Activated naive CD8-positive, alpha-beta T cell treated with anti-CD3 and anti-CD28 coated beads, Interleukin-2, amount 10 ng/mL, durations not matched to agents 7 days and 5 days (primary cell): ENCODE measurements at places on chromosomes 5 and 9. TPM values are rescaled to one million over a fixed set of nuclear protein-coding genes. Genes with fewer than 3 reads are reported as not detected.

OBP2B gene
- total RNA-seq = not detected

OR1Q1 gene
- total RNA-seq = 0.33 TPM

CEL gene
- total RNA-seq = 2.3 TPM

IL5 gene
- not detected for total RNA-seq

IFNA4 gene
- total RNA-seq = not detected

SLC1A1 gene
- 0.11 TPM for total RNA-seq

KIF12 gene
- total RNA-seq = not detected

SPATA6L gene
- 1.0 TPM for total RNA-seq

BSPRY gene
- 9.6 TPM for total RNA-seq

- DNase-seq = no peak
- H3K36me3 ChIP-seq = no peaks in the 10 kb centered on the region
- H3K27ac ChIP-seq = no peak overlapping the region
- no peaks in the 10 kb centered on the region for H3K4me1 ChIP-seq
These were observed 17.4 kb upstream of the PLEKHG4B start for GRCh38 chr5:74503-75109.

DNA sequence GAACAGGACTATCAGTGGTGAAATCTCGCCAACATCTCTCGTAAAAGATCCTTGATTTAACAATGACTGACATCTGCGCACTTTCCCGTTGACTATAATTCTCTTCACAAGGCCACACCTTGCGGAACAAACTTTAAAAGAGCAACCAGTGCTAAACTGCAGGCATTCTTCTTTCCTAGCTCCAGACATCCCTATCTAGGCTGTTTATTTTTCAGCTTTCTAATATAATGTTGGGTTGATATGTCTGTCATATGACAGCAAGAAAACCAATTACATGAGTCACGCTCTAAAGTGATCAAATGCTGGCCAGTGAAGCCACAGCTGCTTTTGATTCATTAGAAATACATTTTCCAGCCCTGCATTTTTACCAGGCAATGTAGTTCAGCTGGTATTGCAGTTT, 162.5 kb downstream of the ELAVL2 start:
- H3K27ac ChIP-seq = no peak overlapping the region
- no peak for DNase-seq
- H3K4me3 ChIP-seq = no peak overlapping the region
- H3K27me3 ChIP-seq = no peaks in the 10 kb centered on the region

- no peaks in the 10 kb centered on the region for H3K27me3 ChIP-seq
- DNase-seq = no peak
- H3K4me3 ChIP-seq = no peak overlapping the region
These were observed 92.0 kb downstream of the OTULIN start for GRCh38 chr5:14756478-14756877.

DNA sequence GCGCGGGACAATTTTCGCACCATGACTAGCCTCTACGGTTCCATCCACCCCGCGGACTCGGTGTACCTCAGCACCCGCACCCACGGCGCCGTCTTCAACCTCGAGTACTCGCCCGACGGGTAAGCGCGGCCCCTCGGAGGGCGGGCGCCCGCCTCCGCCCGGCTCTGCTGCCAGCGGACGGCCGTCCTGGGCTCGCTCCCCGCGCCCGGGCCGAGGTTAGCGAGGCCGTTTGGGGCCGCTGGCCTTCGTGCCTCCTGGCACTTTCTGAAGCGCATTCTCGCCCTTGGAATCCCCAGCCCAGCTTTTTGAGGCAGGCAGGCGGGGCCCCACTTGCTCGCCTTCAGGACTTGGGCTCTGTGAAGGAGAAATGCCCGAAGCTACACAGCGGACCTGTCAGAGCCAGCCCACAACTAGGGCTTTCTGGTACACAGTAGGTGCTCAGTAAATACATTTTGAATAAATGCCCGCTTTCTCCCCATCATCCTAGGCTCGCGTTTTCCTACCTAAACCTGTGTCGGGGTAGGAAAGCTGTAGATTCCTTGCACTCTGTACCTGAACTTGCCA, 772 bp downstream of the DCAF10 start:
- peaks cover 34% of the 10 kb centered on the region for H3K4me1 ChIP-seq
- H3K4me3 ChIP-seq = peak overlapping the region; percentile 91
- H3K36me3 ChIP-seq = peaks cover 16% of the 10 kb centered on the region

GRCh38 chr5:118467103-118467502, 521.2 kb downstream of the DTWD2 start:
- H3K36me3 ChIP-seq = no peaks in the 10 kb centered on the region
- no peaks in the 10 kb centered on the region for H3K4me1 ChIP-seq
- H3K4me3 ChIP-seq = no peak overlapping the region
- no peak overlapping the region for H3K27ac ChIP-seq
- no peak for DNase-seq

GRCh38 chr5:31767335-31768031, 128.6 kb downstream of the PDZD2 start:
- peaks cover 2% of the 10 kb centered on the region for H3K27me3 ChIP-seq
- H3K4me1 ChIP-seq = no peaks in the 10 kb centered on the region
- no peaks in the 10 kb centered on the region for H3K36me3 ChIP-seq
- DNase-seq = no peak
- H3K27ac ChIP-seq = no peak overlapping the region

GRCh38 chr9:83449166-83449565, 89.0 kb downstream of the FRMD3 start:
- H3K27me3 ChIP-seq = no peaks in the 10 kb centered on the region
- DNase-seq = no peak
- H3K27ac ChIP-seq = no peak overlapping the region
- no peak overlapping the region for H3K4me3 ChIP-seq

GRCh38 chr5:124728331-124728967, 18.0 kb downstream of the ZNF608 start:
- no peaks in the 10 kb centered on the region for H3K36me3 ChIP-seq
- H3K27me3 ChIP-seq = peaks cover 16% of the 10 kb centered on the region

- DNase-seq = no peak
- peaks cover 13% of the 10 kb centered on the region for H3K27me3 ChIP-seq
- H3K27ac ChIP-seq = no peak overlapping the region
- H3K4me3 ChIP-seq = no peak overlapping the region
These were observed 473.6 kb upstream of the TNC start for GRCh38 chr9:115591584-115591984.

DNA sequence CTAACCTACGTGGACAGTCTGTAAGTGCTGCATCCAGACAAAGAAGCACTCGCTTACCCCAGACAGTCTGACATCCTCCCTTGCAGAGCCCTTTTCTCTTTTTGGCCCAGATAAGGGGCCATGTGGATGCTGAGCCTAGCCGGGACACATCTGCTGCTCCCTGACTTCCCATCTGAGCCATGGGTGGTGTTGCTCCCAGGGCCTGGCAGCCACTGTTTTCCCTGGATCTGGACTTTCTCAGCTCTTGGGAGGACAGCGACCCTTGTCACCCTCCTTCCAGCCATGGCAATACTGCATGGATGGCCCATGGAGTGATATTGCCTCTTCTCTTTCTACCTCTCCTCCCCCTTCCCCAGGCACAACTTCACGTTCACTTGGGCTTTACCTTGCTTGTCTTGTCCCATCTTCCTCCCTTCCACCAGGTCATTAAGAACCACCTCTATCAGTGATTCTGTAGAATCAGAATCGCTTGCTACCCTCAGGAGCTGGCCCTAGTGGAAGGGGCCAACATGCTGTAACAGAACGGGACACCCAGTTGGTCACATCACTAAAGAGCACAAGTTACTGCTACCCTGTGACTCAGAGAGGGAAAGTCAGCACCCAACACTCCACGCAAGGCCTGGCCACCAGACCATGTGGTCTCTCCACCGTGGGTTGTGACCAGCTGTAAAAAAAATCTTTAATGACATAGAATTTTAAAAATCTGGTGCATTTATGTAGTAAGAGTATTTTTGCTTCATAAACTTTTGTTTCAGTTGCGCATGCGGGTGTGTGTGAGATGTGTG, 4.4 kb downstream of the NEURL1B start:
- H3K36me3 ChIP-seq = peaks cover under 1% of the 10 kb centered on the region
- H3K27me3 ChIP-seq = peaks cover 30% of the 10 kb centered on the region

DNA sequence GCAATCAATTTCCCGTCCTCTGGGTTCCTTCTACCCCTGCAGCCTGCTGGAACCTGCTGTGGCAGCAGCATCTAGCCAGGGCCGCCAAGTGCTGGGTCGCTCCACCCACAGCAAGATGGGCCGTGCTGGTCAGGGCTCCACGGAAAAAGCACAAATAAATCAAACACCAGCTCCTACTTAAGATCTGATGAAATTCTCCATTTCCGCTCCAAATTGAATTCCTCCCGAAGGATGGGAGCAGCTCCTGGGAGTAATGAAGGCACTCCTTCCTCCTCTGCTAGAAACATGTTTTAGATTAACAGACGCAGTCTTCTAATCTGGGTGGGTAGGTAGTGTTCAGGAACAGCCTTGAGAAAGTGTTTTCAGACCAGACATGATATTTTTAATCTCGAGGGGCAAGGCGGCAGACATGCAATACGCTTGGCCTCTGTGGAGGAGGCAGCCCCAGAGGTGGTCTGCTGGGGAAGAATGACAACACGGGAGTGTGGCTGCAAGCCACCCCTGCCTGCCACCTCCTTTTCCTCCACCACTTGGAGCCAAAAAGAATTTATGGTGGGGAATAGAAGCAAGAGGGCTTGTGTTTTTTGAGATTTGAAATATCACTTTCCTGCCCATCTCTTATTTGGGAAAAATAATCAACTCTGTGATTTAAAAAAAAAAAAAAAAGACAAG, 194.1 kb downstream of the AOPEP start:
- no peak overlapping the region for H3K4me3 ChIP-seq
- DNase-seq = no peak
- no peak overlapping the region for H3K27ac ChIP-seq
- no peaks in the 10 kb centered on the region for H3K36me3 ChIP-seq
- H3K4me1 ChIP-seq = no peaks in the 10 kb centered on the region

DNA sequence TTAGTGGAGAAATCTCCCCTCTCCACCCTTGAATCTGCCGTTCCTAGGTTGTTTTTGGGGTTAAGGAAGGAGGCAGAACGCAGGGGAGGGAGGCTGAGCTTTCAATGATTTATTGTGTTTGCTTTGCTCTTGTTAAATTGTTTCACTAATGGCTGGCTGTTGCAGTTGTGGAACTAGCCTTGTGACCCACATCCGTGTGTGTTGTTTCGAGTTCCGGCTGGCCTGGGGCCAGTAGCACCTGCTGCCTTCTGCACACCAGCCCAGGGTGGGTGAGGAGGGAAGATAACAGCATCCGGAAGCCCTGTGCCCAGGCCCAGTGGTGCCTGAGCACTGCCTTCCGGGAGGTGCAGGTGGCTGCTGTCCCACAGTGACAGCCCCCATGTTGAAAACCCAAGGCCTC, 3.6 kb downstream of the ERGIC1 start:
- peak overlapping the region; percentile 89 for H3K4me3 ChIP-seq
- peak overlapping the region; percentile 89 for H3K27ac ChIP-seq
- peak; percentile 63 for DNase-seq
- H3K27me3 ChIP-seq = no peaks in the 10 kb centered on the region
- peaks cover 36% of the 10 kb centered on the region for H3K4me1 ChIP-seq
- H3K36me3 ChIP-seq = peaks cover 10% of the 10 kb centered on the region

DNA sequence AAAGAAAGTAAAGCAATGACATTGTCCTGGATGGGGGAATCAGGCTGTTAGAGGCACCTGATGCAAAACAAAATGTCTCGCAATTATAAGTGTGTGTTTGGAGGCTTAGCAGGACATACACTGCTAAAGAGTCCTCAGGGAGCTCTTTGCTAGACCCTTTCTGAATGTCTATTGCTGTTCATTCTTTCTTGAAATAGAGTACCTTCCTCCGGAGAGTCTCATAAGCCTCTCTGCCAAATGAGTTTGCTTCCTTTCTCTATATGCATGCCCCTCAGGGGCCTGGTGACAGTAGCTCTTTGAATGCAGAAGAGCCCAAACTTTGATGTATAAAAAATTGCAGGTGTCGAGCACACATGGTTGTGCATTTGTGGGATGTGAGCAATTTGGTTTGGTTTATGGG, 26.4 kb upstream of the ADAMTSL1 start:
- H3K36me3 ChIP-seq = no peaks in the 10 kb centered on the region
- no peak for DNase-seq
- H3K4me3 ChIP-seq = no peak overlapping the region
- no peaks in the 10 kb centered on the region for H3K4me1 ChIP-seq

GRCh38 chr9:93378276-93378675, 73.2 kb upstream of the FAM120A start:
- no peak overlapping the region for H3K4me3 ChIP-seq
- H3K36me3 ChIP-seq = no peaks in the 10 kb centered on the region
- H3K4me1 ChIP-seq = no peaks in the 10 kb centered on the region
- H3K27me3 ChIP-seq = peaks cover 38% of the 10 kb centered on the region
- H3K27ac ChIP-seq = no peak overlapping the region
- DNase-seq = no peak
